ENCODE measurements at places on chromosomes 2 and 18. TPM values are rescaled to one million over a fixed set of nuclear protein-coding genes. Genes with fewer than 3 reads are reported as not detected.

SLC14A1 gene
- not detected for total RNA-seq

FBXO48 gene
- total RNA-seq = 2.0 TPM

PPP1R1C gene
- 0.87 TPM for total RNA-seq

BOLL gene
- not detected for total RNA-seq

LOXL3 gene
- total RNA-seq = 5.0 TPM

MBD5 gene
- total RNA-seq = 40.4 TPM

DAPL1 gene
- not detected for total RNA-seq

ASB18 gene
- total RNA-seq = not detected

SLC5A6 gene
- total RNA-seq = 35.6 TPM

GRCh38 chr2:15941481-15941850, 1.1 kb downstream of the MYCN start:
- H3K27ac ChIP-seq = peak overlapping the region; percentile 60
- H3K27me3 ChIP-seq = no peaks in the 10 kb centered on the region
- H3K4me1 ChIP-seq = peaks cover 28% of the 10 kb centered on the region
- DNase-seq = no peak
- peak overlapping the region; percentile 35 for H3K4me3 ChIP-seq
- H3K36me3 ChIP-seq = no peaks in the 10 kb centered on the region

DNA sequence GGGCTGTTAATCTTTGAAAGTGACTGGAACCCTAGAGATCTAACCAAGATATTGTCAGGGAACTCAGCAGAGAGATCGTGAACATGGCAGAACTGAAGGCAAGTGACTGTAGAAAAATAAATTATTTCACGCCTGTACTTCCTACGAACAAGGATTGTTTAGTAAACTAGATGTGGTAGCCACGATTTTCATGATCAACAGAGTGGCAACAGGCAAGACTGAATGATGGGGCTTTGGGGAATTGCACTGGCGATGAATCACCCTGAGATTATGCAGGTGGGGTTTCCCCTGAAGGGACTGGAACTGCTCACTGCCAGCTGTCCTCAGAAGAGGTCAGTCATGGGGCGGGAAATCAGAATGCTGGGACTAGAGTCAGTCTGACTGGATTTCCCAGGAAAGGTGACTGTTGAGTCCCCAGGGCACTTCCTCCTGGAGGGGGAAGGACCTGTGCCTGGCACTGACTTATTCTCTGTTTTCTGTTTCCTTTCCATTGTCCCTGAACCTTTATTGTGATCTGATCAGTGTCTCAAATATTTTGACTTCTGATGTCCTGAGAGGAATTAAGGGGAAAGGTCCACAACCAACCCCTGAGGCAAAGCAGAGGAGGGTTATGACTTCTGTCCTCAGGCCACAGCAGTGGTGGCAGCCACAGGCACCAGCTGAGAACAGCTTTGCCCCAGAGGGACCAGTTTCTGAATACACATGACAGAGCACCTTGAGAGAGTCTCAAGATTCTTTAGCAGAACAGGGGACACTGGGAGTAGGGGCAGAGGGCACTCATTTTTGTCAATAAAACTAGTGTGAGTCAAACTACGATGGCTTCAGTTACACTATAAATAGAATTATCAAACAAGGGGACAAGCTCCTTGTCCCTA, 70.0 kb downstream of the NAB1 start:
- no peak overlapping the region for H3K4me3 ChIP-seq
- no peak for DNase-seq
- H3K4me1 ChIP-seq = peaks cover 12% of the 10 kb centered on the region
- H3K27ac ChIP-seq = no peak overlapping the region

- H3K27ac ChIP-seq = no peak overlapping the region
- no peaks in the 10 kb centered on the region for H3K36me3 ChIP-seq
- no peak overlapping the region for H3K4me3 ChIP-seq
- no peak for DNase-seq
- no peaks in the 10 kb centered on the region for H3K27me3 ChIP-seq
These were observed 35.8 kb upstream of the EML6 start for GRCh38 chr2:54687595-54688152.

- no peak overlapping the region for H3K4me3 ChIP-seq
- no peak for DNase-seq
- no peaks in the 10 kb centered on the region for H3K27me3 ChIP-seq
- H3K27ac ChIP-seq = no peak overlapping the region
These were observed 128.7 kb downstream of the LYPD6B start for GRCh38 chr2:149167001-149167780.

DNA sequence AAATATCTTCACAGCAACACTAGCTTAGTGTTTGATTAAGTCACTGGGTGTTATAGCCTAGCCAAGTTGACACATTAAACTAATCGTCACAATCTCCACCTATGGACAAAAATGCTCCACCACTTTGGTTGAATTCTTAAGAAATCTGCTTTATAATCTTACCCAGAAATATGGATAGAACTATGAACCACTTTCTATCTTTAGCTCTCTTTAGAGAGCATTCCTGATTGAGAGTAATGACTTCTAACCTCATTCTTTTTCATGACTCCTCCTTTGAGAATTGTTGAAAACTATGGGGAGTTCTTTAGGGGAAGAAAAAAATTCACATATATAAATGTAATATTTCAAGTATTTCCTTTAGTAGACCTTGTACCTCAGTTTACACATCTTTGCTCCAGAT, 1282.2 kb upstream of the ZEB2 start:
- H3K27me3 ChIP-seq = no peaks in the 10 kb centered on the region
- no peak overlapping the region for H3K4me3 ChIP-seq
- no peaks in the 10 kb centered on the region for H3K4me1 ChIP-seq
- DNase-seq = no peak
- no peak overlapping the region for H3K27ac ChIP-seq

DNA sequence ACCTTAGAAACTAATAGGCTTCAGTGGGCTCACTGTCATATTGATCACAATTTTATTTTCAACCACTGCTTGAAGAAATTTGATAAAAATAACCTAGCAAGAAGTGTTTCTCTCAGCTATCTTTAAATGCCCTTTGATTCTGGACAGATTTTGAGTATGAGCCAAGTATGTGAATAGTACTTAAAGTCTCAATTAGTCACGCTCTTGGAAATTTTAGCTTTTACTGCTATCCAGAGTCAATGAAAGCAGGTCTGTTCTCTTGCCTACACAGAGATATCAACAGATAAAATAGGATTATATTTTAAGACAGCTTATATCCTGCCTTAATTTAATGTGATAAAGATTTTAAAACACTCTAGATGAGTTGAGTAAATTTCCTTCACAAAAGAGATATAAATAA, 337.3 kb downstream of the CBLN2 start:
- H3K27me3 ChIP-seq = no peaks in the 10 kb centered on the region
- H3K27ac ChIP-seq = no peak overlapping the region
- no peaks in the 10 kb centered on the region for H3K36me3 ChIP-seq
- DNase-seq = no peak

GRCh38 chr2:230012267-230012884, 56.3 kb downstream of the SLC16A14 start:
- H3K4me3 ChIP-seq = no peak overlapping the region
- DNase-seq = no peak
- H3K4me1 ChIP-seq = no peaks in the 10 kb centered on the region
- H3K36me3 ChIP-seq = peaks cover 14% of the 10 kb centered on the region
- H3K27me3 ChIP-seq = no peaks in the 10 kb centered on the region
- H3K27ac ChIP-seq = no peak overlapping the region

DNA sequence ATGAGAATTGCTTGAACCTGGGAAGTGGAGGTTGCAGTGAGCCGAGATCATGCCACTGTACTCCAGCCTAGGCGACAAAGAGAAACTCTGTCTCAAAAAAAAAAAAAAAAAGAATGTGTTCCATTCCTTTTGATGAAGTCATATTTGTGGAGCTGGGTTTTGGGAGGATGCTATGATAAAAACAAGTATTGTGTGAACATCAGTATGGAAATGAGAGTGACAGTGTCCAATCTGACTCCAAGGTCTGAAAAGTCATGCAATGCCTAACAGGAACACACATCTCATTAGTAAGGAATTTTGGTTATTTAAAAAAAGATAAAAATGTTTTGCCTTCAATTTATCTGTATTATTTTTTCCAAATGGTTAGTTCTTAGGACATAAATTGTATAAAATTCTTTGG, 11.8 kb downstream of the GCFC2 start:
- H3K4me1 ChIP-seq = no peaks in the 10 kb centered on the region
- no peak overlapping the region for H3K4me3 ChIP-seq
- H3K36me3 ChIP-seq = peaks cover 91% of the 10 kb centered on the region
- H3K27ac ChIP-seq = no peak overlapping the region

GRCh38 chr2:56613254-56613653, 429.5 kb downstream of the CCDC85A start:
- H3K27me3 ChIP-seq = no peaks in the 10 kb centered on the region
- no peaks in the 10 kb centered on the region for H3K4me1 ChIP-seq
- no peak for DNase-seq
- no peaks in the 10 kb centered on the region for H3K36me3 ChIP-seq

- no peak for DNase-seq
- H3K4me3 ChIP-seq = no peak overlapping the region
- no peaks in the 10 kb centered on the region for H3K27me3 ChIP-seq
- H3K36me3 ChIP-seq = no peaks in the 10 kb centered on the region
These were observed 7.6 kb downstream of the ADRA2B start for GRCh38 chr2:96108541-96109360.

DNA sequence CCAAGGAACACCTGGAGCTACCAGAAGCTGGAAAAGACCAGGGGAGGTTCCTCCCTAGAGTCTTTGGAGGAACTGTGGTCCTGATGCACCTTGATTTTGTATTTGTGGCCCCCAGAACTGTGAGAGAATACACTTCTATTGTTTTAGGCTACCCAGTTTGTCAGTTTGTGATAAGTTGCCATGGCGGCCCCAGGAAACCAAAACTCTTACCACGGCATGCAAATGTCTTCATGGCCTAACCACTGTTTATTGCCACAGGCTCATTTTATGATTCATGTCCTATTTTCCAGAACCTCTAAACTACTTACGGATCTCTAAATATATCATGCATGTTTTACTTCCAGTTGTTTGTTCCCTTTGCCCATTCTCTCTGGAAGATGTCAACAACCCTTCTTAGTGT, 1250.7 kb upstream of the FAM98A start:
- no peaks in the 10 kb centered on the region for H3K36me3 ChIP-seq
- H3K27me3 ChIP-seq = no peaks in the 10 kb centered on the region
- H3K27ac ChIP-seq = no peak overlapping the region
- DNase-seq = no peak
- H3K4me3 ChIP-seq = no peak overlapping the region
- no peaks in the 10 kb centered on the region for H3K4me1 ChIP-seq

GRCh38 chr2:140027320-140027719, 1247.1 kb upstream of the NXPH2 start:
- DNase-seq = no peak
- H3K27ac ChIP-seq = no peak overlapping the region
- H3K4me1 ChIP-seq = no peaks in the 10 kb centered on the region
- H3K36me3 ChIP-seq = no peaks in the 10 kb centered on the region
- H3K4me3 ChIP-seq = no peak overlapping the region
- H3K27me3 ChIP-seq = no peaks in the 10 kb centered on the region

DNA sequence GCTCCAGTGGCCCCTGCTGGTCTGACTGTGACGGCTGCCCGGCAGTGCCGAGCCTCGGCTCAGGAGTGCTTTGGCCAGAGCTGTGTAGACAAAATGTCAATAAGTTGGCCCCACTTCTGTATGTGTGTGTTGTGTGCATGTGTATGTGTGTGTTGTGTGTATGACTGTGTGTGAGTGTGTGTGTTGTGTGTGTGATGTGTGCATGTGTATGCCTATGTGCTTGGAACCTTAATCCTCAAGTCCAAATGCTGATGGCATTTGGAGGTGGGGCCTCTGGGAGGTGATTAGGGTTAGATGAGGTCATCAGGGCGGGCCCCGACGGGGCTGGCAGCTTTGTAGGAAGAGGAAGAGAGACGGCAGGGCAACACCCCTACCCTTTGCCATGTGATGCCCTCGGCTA, 269.0 kb downstream of the DCDC2C start:
- H3K27me3 ChIP-seq = no peaks in the 10 kb centered on the region
- H3K4me1 ChIP-seq = peaks cover 4% of the 10 kb centered on the region
- no peaks in the 10 kb centered on the region for H3K36me3 ChIP-seq
- H3K4me3 ChIP-seq = no peak overlapping the region

GRCh38 chr2:105561401-105561800, 162.6 kb upstream of the FHL2 start:
- H3K36me3 ChIP-seq = no peaks in the 10 kb centered on the region
- no peak for DNase-seq
- H3K27ac ChIP-seq = no peak overlapping the region
- no peaks in the 10 kb centered on the region for H3K27me3 ChIP-seq
- H3K4me1 ChIP-seq = no peaks in the 10 kb centered on the region
- no peak overlapping the region for H3K4me3 ChIP-seq

DNA sequence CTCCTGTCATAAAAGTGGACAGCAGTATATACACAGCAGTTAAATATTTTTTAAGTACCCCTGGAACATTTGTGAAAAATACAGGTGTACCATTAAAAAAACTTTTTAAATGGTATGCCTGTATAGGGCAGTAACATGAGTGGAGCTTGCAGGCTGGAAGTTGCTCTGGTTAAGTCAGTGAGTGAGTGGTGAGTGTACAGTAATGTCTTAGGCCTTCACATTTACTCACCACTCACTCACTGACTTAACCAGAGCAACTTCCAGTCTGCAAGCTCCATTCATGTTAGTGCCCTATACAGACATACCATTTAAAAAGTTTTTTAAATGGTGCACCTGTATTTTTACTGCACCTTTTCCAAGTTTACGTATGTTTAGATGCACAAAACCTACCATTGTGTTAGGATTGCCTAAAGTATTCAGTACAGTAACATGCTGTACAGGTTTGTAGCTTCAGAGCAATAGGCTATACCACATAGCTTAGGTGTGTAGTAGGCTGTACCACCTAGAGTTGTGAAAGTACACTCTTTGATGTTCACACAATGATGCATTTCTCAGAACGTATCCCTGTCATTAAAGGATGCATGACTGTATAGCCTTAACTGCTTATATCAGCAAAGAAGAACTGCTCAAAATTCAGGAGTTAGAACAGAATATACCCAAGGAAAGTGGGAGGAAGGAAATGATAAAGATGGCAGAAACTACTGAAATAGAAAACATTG, 112.6 kb downstream of the EHBP1 start:
- H3K4me1 ChIP-seq = no peaks in the 10 kb centered on the region
- H3K27me3 ChIP-seq = no peaks in the 10 kb centered on the region
- no peaks in the 10 kb centered on the region for H3K36me3 ChIP-seq
- H3K4me3 ChIP-seq = no peak overlapping the region
- DNase-seq = no peak
- no peak overlapping the region for H3K27ac ChIP-seq

DNA sequence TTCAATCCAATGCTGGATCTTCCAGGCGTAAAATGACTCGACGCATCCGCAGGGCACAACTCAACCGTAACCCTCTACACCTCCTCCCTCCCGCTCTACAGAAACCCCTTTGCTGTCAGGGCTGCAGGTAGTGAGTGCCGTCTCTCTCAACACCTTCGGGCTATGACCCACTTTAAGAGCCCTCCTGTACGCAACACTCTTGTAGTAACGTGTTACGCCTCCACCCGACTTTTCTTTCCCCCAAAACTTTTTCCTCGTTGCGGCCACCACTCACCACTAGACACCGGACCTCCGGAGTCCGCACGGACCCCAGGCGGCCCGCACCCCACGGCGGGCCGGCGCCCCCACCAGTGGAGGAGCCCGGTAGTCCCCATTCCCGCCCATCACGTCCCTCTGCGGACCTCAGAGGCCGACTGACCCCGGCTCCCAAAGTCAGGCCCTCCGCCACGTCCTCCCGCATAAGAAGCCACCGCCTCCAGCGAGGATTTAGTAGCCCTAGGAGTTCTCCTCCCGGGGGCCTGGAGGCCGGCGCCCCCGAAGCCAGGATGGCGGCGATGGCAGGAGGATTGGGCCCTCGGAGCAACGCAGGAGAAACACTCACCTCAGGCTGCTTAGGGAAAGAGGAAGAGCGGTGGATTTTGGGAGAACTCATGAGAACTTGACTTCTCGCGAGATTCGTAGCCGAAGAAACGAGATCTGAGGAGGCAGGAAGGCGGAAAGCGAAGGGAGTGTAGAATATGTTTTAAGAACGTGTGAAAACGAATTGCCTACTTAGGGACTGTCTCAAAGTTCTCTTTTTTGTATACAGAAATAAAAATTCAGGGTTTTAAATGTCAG, 5.0 kb upstream of the C18orf32 start:
- no peaks in the 10 kb centered on the region for H3K27me3 ChIP-seq
- DNase-seq = peak; percentile 87
- peak within 1 kb of the TSS; percentile 86 for H3K27ac ChIP-seq
